ENCODE measurements at places on chromosomes 5 and 9.
A peak's percentile ranks its signal among the peaks of the same experiment; 100 is the strongest.

- DNase-seq, result no peak
These were observed 65.5 kb upstream of the SPRY4 start for GRCh38 chr5:142390334-142390733.

GRCh38 chr5:36655161-36655560 lies 48.8 kb downstream of the SLC1A3 start:
- DNase-seq, result no peak

DNA sequence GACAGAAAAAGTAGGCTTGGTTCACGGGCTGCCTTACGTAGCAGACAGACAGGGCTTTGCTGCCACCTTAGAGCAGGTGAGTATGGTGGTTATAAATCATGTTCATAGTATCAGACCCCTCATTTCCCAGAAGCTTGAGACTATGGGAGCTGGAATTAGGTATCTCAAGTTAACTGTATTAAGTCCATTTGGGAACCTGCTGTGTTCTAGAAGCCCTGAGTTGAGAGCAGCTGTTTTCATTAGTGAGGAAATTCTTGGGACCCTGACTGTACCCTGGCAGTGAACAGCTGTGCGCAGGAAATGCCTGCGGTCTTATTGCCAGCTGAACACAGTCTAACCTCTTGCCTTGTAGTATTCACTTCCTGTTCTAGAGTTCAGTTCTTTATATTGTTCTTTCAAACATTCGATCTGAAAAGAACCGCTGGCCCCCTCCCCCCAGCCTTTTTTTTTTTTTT lies 29.8 kb downstream of the UGCG start:
- DNase-seq, result no peak

DNA sequence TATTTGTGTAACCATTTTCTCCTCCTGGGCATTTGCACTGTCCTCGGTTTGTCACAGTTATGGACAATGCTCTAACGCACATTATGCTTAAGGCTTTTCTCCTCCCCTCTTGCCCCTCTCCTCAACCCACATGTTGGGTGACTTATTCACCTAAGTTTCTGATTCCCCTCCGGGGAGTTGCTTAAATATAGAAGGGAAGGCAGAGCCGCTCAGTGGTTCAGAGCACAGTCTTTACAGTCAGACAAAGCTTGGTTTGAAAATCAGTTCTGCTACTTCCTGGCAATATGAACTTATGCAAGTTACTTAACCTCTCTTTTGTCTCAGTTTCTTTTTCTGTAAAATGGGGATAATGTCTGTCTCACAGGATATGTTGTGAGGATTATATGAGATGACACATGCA lies 41.2 kb upstream of the SPRY4 start:
- DNase-seq, result no peak

- no peak for DNase-seq
These were observed 236.1 kb downstream of the ADAMTSL1 start for GRCh38 chr9:18710065-18710464.

GRCh38 chr9:71886015-71886414 lies 25.0 kb downstream of the ABHD17B start:
- no peak for DNase-seq

DNA sequence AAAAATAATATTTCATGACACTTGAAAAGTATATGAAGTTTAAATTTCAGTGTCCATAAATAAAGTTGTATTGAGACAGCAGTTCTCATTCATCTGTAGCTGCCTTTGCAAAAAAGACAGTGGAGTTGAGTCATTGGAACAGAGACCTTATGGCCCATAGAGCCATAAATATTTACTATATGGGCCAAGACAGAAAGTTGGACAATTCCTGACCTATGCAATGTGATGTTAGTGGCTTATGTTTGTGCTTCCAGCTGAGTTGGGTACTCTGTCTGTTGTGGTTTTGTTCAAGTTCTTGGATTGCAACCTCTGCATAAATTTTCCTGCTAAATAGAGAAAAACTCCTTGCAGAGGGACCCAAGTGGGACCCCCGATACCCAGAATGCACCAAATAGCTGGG lies 69.8 kb downstream of the KCNIP1 start:
- no peak for DNase-seq

GRCh38 chr9:124017051-124017928 lies 5.7 kb downstream of the LHX2 start:
- no peak for DNase-seq

DNA sequence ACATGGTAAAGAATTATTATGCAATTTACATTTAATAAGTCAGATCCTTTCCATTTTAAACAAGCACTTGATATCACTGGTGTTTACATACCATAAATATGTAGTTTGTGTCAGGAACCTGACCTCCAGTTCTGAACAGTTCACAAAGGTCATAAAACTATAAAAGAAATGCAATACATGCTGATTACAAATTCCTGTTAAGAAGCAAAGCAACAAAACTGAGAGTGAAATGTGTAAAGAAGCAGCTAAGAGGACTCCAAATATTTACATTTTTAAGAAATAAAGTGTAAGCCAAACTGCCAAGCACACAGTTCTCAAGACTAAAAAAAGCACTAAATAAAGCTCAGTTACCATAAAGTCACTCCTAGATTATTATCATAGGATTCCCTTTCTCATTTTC lies 17.4 kb upstream of the SCAI start:
- no peak for DNase-seq

DNA sequence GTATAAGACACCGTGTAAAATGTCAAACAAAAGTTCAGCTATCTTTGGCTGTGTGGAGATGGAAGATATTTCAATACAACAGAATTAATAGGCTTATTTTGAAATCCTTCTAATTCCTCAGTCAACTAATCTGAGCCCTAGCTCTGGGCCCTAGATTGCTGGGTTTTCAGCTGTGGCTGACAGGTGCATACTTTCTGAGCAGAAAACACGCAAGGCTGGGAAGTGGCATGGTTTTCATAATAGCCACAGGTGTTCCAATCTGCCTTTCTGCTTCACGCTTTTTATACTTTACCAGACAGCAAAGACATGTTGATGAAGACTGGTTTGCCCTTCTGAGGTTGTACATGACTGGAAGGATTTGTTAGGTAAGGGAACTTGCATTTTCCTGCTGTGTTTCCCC lies 20.7 kb upstream of the XPA start:
- DNase-seq, result no peak

GRCh38 chr5:17872204-17872603 lies 237.9 kb downstream of the TAF11L14 start:
- DNase-seq, result no peak

DNA sequence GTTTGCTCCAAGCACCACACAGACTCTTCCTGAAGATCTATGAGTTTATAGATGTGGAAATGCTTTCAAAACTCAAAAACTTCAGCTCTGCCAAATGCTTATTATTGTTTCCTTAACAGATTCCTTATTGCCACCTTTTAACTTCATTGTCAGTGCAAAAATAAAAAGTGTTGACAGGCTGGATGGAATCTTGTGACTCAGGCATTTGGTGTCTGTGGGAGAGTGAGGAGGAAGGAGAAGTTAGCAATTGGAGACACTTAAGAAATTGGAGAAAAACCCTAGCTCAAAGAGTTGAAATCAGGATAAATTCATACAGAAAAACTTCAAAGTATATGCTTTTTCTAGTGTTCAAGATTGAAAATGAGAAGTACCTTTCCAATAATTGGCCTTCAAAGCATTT lies 140.6 kb upstream of the PUM3 start:
- DNase-seq, result no peak

DNA sequence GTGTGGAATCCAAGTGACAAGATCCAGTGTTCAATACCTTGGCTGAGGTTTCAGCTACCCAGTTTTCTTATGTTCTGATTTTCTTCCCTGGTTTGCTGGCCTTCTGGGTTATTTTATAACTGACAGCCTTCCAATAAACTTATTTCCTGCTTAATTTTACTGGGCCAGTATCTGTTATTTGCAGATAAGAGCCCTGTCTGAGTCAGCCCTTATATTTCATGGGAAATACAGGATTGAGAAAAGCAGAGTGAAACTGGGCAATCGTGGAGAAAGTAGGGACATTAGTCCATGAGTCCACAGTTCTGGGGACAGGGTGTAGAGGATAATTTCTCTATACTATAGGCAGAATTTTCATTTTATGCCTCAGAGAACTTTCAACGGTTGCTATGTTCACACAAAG lies 32.3 kb downstream of the TMEM167A start:
- DNase-seq, result no peak

- DNase-seq, result no peak
These were observed 81.8 kb downstream of the TMEM252 start for GRCh38 chr9:68458918-68459317.

DNA sequence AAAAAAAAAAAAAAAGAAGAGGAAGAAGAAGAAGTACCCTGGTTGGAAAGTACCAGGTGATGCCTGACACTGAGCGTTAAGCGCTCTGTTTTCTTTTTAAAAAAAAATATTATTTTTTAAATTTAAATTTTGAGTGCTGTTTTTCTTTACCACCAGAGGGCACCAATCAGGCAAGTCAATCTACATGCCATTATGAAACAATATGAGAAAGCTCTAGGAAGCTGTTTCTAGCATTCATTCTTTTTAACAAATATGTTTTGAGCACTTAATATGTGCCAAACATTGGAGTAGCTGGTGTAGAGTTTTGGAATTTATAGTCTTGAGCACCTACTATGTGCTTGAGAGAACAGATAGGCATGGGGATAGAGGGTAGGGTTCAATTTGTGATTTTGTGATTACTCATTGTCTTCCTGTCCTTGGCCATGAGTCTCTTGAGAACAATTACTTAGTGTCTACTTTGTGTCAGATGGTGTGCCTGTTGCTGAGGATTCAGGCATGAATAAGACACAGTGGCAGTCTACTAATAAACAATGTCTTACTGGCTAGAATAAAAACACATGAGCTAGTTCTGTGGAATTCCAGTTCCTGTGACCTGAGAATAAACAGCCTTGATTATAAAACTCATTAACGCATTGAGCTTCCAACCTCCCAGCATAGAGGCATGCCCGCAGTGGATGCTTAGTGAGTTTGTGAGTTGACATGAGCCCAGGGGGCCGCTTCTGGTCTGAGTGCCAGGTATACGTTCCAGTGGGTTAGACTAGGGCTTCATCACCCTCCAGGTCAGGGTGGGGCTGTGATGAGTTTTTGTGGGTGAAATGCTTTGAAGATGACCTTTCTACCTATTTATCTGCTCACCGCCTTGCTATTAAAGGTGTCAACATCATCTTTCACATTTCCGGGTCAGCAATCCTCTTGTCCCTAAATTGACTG lies 3.0 kb upstream of the UBE2R2 start:
- peak; percentile 43 for DNase-seq

GRCh38 chr5:74767579-74767913 lies 497 bp downstream of the NSA2 start:
- DNase-seq, result peak; percentile 44

DNA sequence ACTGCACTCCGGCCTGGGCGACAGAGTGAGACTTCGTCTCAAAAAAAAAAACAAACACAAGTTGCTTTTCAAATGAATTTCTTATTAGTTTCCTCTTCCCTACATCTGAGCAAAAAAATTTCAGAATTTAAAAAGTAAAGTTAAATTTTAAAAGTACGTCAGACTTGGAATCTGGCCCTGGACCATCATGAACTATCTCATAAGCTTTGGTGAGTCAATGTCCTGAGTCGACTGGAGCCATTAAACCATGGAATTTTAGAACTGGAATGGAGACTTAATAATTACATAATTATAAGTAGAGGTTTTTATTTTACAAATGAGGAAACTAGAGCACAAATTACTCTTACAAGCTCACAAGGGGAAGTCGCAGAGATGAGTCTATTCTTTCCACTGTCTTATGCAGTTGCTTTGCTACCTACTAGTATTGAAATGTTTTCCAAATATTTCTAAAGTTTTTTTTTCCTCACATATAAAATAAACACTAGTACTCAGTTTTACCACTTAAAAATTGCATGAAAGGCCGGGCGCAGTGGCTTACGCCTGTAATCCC lies 98.0 kb upstream of the ZNF608 start:
- no peak for DNase-seq

- DNase-seq, result no peak
These were observed 247.6 kb upstream of the PDE4D start for GRCh38 chr5:60141119-60141518.

DNA sequence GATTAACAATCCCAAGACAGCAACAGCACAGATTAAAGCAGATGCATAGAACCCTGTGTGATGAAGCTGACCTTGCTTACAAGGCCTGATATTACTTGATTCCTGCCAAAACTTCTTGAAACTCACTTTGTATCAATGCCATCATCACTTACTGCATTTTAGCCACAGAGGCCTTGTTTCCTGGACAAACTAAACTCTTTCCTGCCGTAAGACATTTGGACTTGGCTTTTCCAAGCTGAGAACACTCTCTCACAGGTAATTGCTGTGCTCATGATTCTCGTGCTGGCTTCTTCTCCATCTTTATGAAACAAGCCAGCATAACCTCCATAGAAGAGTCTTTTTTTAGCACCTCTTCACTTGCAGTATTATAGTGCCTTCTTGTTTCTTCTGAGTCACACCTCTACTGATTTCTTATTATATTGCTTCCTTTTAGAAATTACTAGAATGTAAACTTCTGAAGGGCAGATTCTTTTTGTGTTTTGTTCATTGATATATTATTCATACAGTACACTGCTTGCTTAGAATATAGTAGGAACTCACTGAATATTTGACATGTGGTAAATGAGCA lies 456.5 kb upstream of the ZNF608 start:
- no peak for DNase-seq

GRCh38 chr5:148438933-148439332 lies 55.2 kb downstream of the FBXO38 start:
- no peak for DNase-seq

DNA sequence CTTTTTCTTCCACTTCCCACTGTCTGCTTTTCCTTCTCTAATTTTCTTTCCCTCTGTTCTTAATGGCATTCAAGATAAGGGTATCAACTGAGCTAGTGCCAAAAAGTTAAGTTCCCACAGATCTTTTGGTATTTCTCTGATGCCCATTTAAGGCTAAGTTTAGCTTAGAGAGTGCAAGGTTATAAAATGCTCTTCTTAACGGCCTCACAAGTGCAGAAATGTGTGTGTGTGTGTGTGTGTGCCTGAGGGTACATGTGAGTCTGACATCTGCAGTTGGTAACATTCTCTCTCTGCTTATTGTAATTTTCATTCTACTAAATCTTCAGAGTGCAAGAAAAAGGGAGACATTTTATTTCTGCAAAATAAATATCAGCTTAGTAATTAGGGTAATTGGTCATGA lies 24.2 kb downstream of the FBN2 start:
- no peak for DNase-seq

DNA sequence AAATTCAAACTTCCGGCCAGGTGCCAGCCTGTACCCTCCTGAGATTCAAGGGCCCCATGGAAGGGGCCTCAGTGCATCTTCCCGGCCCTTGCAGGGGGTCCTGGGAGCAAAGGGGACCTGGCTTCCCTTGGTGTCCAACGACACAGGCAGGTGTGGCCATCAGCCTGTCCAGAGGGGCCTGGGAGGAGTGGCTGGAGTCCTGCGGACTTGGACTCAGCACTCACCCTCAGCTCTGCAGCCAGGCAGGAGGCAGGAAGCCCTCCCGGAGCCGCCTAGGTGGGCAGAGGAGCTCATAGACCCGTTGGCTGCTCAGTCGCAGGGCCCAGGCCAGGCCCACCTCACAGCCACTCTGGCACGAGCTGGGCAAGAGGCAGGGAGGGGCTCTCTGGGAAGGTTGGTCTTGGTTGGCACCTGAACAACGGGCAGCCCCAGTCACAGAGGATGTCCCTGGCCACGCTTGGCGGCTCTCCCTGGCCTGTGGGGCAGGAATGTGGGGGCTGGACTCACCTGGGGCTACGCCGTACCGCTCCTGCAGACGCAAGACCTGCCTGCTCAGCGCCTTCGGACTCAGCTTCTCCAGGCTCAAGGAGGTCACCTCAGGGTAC lies 53.8 kb upstream of the NRARP start:
- DNase-seq, result no peak
